ENCODE measurements at places on chromosomes 5 and 9. TPM values are rescaled to one million over a fixed set of nuclear protein-coding genes. Genes with fewer than 3 reads are reported as not detected.

The GRXCR2 gene
- total RNA-seq: not detected

GRCh38 chr9:134936346-134937163 is 18.8 kb upstream of the FCN1 start:
- DNase-seq: no peak

- DNase-seq: no peak
Observed at GRCh38 chr9:100087218-100087617, 11.6 kb downstream of the ERP44 start.

- peak; percentile 32 for DNase-seq
Observed at GRCh38 chr5:35926389-35927051, 11.9 kb downstream of the CAPSL start.

- DNase-seq: no peak
Observed at GRCh38 chr5:54659700-54660131, 142.2 kb downstream of the SNX18 start.

DNA sequence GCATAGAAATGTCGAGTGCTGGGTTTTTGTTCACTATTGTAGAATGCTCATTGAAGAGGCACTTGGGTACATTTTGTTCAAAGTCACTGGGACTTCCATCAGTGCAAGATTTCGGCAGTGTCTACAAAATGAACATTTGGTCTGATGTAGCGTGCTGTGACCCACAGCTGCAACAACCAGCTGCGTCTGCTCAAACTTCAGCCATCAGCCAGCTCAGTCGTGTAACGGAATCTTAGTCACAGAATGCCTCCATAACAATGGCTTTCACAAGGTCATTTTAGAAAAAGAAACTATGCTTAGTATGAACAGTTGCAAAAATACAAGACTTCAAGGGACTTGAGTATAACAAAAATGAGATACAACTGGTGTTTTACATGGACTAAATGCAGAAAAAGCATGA is 828.1 kb upstream of the GRAMD2B start:
- DNase-seq: no peak

DNA sequence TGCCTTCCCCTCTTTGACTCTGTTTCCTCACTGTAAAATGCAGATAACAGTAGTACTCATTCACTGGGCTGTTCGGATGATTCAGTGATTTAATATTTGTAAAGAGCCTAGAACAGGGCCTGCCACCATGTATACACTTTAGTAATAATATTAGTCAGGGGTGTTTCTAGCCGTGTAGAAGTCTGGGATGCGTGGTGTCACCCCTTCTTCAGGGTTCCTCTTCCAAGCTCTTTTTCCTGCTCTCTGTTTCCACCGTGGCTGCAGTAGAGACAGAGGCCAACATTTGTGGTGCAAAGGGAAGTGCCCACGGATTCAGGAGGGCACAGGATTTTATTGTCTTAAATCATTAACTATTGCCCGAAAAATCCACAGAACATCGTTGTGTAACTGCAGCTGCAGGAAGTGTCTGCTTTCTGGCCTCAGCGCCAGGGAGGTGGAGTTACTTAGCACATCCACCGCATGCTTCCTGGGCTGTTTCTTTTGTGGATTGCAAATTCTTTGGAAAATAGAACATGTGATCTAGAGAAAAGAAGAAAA is 61.7 kb downstream of the TRIO start:
- no peak for DNase-seq

DNA sequence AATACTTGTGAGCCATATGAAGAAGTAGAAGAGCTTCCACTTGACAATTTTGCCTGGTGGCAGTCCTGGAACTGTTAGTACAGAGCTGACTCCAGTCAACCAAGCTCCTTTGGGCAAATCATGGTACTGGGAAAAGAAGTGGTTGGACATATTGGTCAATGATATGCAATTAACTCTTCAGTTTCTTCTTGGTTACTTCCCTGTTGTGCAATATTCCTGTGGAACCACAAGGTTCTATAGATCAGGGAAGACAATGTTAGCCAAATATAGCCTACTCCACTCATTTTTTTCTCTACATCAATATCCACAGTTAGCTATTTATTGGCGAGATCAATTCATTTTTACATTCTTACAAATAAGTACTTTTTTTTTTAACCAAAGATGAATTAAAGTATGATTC is 14.4 kb upstream of the GDA start:
- DNase-seq: no peak

GRCh38 chr5:51162245-51162644 is 221.0 kb upstream of the ISL1 start:
- DNase-seq: no peak

Data from omental fat pad (tissue), 4 donors.